ENCODE measurements at places on chromosomes 4 and X.

- no peak for DNase-seq
Observed at GRCh38 chr4:173211222-173211621, 42.6 kb downstream of the GALNT7 start.

GRCh38 chrX:3584415-3584996 is 128.9 kb downstream of the PRKX start:
- DNase-seq: no peak

- no peak for DNase-seq
Observed at GRCh38 chrX:76657499-76657898, 230.0 kb downstream of the MAGEE1 start.

- no peak for DNase-seq
Observed at GRCh38 chr4:3870567-3870962, 104.4 kb downstream of the ADRA2C start.

- DNase-seq: no peak
Observed at GRCh38 chrX:70969635-70970481, 39.0 kb upstream of the SLC7A3 start.

- no peak for DNase-seq
Observed at GRCh38 chr4:158172261-158173258, at the start of gene GASK1B. TSS of gene GASK1B (minus strand) at chr4:158173025. CDS start at chr4:158171375, 1,650 bp downstream.

All from CD8-positive, alpha-beta T cell (primary cell).